ENCODE measurements at places on chromosomes 5 and 9.
A peak's percentile ranks its signal among the peaks of the same experiment; 100 is the strongest.

DNA sequence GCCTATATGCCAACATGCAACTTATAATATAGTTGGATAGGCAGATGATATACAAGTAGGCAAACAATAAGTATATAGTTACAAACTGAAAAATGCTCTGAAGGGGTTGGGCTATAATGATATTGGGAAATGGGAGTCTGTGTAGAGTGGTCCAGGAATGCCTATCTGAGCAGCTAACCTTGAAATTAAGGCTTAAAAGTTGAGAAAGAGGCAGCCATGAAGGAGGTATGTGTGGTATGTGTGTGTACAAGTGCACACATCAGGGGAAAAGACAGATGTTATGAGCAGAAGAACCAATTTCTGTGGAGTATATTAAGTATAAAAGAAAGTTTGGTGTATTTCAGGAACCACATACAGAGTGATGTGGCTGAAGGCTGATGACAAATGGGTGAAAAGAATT is 154.9 kb upstream of the PAPPA start:
- no peak for DNase-seq

DNA sequence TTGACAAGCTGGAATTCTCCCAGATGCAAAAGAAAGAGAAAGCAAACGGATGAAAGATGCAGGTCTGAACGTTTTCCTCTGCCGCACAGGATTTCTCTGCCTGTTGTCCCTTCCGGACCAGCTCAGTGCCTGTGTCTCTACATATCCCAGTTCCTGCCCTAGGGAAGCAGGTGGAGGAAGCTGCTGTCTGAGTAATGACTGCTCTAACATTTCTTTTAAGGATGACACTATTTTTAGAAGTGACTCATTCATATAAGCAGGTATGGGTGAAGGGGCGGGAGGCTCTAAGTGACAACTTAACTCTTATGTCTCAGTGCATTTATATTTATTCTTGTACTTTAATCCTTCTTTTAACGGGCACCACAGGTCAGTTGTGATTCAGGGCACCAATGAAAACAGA is 128.8 kb downstream of the SLC24A2 start:
- no peak for DNase-seq

DNA sequence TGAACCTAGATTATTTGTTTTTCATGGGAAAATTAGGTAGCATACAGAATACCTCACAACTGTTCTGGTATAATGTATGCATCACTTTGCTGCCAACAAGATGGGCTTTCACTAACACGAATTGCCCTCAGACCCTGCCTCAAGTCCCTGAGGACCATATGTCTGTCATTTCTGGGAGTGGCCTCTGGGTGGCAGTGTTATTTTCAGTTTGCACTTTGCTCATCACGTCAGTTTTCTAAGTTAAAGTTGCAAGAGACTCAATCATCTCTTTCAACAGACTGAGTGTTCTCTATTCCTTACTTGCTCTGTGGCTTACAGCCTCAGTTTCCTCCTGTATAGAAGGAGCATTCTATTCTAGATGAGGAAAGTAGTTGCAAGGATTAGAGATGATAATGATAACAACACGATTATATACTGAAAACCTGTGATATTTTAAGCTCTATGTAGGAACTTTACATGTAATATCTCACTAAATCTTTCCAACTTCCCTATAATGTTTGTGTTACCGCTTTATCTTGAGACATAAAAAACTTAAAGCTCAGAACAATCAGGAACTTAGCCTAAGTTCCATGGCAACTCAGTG is 55.7 kb downstream of the TSSK1B start:
- DNase-seq = peak; percentile 39

DNA sequence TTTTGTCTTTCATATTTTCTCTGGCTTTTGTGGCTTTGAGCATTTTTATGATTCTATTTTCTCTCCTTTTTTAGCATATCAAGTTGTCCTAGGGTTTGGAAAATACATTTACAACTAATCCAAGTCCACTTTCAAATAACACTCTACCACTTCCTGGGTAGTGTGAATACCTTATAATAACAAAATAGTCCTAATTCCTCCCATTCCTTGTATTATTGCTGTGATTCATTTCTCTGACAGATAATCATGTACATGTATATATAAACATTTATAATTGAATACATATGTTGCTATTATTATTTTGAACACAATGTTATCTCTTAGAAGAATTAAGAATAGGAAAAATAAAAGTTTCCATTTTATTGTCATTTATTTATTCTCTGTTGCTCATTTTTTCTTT is 14.9 kb upstream of the ADAM19 start:
- peak; percentile 62 for DNase-seq

GRCh38 chr9:94639999-94640376 is 670 bp upstream of the FBP1 start:
- DNase-seq = no peak

GRCh38 chr5:147512659-147513379 is 3.0 kb upstream of the DPYSL3 start:
- no peak for DNase-seq

DNA sequence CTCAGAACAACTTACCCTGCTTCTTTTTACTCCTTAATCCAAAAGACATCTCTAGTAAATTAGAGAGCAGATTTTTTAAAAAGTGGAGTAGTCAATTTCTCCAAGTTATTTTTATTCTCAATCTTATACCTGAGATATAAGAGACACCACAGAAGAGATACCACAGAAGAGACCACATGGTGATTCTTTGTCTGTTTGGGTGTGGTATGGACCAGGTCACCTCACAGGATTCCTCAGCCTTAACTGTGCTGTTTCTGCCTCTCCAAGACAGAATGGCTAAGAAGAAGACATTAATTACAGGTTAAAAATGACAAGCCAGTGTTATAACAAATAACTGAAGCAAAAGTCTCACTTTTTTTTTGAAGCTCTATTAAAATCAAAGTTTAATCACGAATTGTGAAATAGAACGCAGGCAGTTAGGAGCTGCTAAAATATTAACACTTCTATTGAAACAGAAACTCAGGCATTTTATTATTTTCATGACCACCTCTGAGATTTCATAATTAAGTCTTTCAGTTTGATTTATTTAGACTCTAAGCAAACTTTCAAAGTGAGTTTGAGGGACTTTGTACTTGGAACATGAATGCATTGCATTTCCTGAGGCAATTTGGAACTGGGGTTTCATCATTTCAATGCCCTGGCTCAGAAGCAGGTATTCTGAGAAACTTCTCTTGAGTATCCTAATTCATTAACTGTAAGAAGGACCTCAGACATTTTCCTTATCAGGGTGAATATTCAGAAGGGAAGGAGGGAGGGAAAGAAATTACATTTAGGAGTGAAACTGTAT is 280.7 kb downstream of the KCTD16 start:
- DNase-seq = no peak

All from HCEC 1CT (cell line).